ENCODE measurements at places on chromosomes 5 and 9.

DNA sequence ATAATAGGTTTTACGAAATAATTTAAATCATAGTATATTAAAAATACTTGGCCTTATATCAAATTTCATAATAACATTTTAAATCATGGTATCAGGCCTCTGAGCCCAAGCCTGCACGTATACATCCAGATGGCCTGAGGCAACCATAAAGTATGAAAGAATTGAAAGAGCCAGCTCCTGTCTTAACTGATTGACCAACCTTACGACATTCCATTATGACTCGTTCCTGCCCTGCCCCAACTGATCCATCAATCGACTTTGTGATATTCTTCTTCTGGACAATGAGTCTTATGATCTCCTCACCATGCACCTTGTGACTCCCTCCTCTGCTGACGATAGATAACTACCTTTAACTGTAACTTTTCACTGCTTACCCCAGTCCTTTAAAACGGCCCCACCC, 545.0 kb downstream of the MTRR start:
- DNase-seq = no peak

GRCh38 chr5:68116868-68117411, 98.6 kb upstream of the PIK3R1 start:
- DNase-seq = no peak

DNA sequence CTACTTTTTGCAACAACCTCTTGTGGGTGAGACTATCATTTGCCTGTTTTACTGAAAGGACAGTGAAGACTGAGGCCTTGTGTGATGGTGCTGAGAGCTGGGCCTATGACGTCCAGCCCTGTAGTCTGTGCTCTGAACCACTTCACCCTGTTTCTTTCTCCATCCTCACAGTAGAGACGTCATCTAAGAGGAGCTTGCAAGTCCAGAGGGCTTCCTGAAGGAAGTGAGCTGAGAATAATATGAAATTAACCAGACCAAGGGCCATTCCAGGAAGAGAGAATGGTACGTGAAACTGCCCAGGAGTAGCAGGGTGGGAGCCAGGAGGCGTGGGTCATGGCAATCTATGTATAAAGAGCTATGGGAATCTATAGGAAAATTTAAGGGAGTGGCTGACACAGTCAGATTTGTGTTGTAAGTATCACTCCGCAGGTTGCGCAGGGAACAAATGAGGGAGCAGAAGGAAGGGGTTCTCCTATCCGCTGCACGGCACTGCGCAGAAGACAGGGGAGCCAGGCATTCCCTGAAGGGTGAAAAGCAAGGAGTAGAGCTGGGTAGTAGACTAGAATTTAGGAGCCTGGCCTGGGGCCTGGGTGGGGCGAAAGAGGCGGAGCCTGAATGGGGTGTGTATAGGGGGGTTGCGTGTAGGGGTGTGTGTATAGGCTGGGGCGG, 596 bp upstream of the FGFR4 start:
- DNase-seq = no peak

DNA sequence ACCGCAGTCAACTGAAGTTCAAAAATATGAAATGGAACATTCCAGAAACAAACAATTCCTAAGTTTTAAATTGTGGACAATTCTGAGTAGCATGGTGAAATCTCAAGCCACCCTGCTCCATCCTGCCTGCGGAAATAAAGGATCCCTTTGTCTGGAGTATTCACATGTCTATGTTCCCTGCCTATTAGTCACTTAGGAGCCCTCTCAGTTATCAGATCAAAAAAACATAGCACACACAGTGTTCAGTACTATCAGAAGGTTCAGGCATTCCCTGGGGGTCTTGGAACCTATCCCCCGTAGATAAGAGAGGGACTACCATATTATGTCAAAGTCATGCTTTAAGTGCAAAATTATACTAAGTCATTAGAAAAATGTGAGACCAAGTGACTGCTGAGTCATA, 300.8 kb downstream of the SEMA5A start:
- peak; percentile 82 for DNase-seq

- DNase-seq = no peak
Measured at GRCh38 chr5:103772248-103772647, 209.7 kb upstream of the NUDT12 start.

DNA sequence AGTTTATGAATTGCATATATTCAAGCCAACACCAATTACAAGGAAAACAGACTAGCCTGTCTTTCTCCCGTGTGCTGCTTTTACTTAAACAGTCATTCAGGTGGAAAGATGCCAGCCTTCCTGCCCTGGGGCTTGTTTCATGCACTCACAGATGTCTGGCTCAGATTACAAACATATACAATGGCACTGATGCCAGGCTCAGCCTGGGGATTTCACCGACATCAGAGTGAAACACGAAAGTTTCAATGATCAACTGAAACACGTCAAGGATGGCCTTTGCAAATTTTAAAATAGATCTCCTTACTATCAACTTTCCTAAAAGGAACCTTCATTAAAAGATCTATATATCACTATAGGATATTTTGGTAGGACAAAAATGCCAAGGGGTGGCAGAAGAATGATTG, 1576.5 kb downstream of the EFNA5 start:
- DNase-seq = no peak

GRCh38 chr5:7848296-7848695, 2.6 kb downstream of the CFAP90 start:
- no peak for DNase-seq

- no peak for DNase-seq
Measured at GRCh38 chr5:122533825-122534224, 221.8 kb downstream of the SNCAIP start.

- DNase-seq = no peak
Measured at GRCh38 chr5:96287136-96287535, 145.9 kb downstream of the PCSK1 start.

- DNase-seq = peak; percentile 11
Measured at GRCh38 chr9:76082057-76082456, 191.6 kb downstream of the PCSK5 start.

- no peak for DNase-seq
Measured at GRCh38 chr9:137452761-137453642, 6.1 kb downstream of the NSMF start.

GRCh38 chr9:95477885-95478284, 38.9 kb downstream of the PTCH1 start:
- DNase-seq = no peak
